CD8-positive, alpha-beta memory T cell (primary cell): ENCODE measurements at places on chromosomes 7 and 10. TPM values are rescaled to one million over a fixed set of nuclear protein-coding genes. Genes with fewer than 3 reads are reported as not detected.

DNA sequence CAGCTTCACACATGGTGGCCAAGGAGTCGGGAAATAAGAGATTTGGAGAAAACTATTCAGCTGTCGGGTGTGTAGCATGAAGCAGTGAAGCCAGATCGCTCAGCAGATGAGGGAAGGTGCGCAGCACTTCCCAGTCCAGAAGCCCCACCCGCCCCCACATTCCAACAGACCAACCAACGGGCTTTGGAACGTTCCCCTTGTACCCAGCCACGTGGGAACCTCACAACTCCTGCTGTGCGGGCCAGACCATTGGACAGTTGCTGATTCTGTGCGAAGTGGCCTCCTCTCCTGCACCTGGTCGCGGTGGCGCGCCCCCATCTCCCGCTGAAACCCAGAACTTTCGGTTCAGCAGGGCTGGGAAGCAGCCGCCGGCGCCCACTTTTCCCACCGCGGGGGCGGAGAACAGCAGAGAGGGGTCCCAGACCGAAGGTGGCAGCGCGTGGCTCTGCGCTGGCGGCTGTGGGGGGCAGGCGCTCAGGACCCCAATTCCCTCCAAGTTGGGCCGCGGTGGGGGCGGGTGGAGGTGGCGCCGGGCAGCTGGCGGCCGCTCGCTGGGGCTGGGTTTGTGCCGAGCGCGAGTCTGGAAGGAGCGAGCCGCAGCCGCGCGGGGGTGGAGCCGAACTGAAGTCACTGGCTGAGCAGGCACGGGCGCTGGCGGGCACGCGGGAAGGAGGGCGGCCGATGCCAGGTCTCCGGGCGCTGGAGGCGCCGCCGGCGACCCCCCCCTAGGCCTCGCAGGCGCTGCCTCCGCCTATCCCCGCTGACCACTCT lies 1301.5 kb upstream of the SORCS1 start:
- H3K27me3 ChIP-seq, result no peaks in the 10 kb centered on the region
- no peak for DNase-seq
- no peak overlapping the region for H3K4me3 ChIP-seq
- no peak overlapping the region for H3K27ac ChIP-seq
- H3K36me3 ChIP-seq, result no peaks in the 10 kb centered on the region

CALML5 gene
- total RNA-seq, result not detected

- no peak overlapping the region for H3K27ac ChIP-seq
- no peak overlapping the region for H3K4me3 ChIP-seq
- DNase-seq, result no peak
- peaks cover 6% of the 10 kb centered on the region for H3K4me1 ChIP-seq
- no peaks in the 10 kb centered on the region for H3K36me3 ChIP-seq
Measured at GRCh38 chr7:143000648-143001047, 26.3 kb downstream of the OR9A2 start.

GRCh38 chr7:32091608-32092210 lies 21.5 kb upstream of the PDE1C start:
- H3K36me3 ChIP-seq, result no peaks in the 10 kb centered on the region
- H3K4me1 ChIP-seq, result no peaks in the 10 kb centered on the region
- no peak overlapping the region for H3K27ac ChIP-seq
- H3K4me3 ChIP-seq, result no peak overlapping the region

SNCG gene
- not detected for total RNA-seq

DNA sequence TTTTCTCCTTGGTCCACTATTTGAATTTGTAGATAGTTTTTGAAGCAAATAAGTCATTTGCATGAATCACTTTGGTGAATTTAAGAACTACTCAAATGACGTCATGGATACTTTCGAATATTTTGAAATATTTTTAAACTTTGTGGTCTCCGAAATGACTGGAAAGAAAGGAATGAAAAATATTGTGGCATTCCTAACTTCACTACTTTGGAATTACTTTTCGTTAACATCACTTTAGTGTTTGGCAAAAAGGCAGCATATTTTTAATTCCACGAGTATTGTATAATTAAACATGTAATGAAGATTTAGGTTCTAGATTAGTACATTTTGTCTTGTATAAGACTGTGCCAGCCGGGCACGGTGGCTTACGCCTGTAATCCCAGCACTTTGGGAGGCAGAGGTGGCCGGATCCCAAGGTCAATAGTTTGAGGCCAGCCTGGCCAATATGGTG lies 35.3 kb upstream of the ZRANB1 start:
- H3K36me3 ChIP-seq, result no peaks in the 10 kb centered on the region
- H3K4me3 ChIP-seq, result no peak overlapping the region
- no peak for DNase-seq
- H3K27me3 ChIP-seq, result no peaks in the 10 kb centered on the region
- H3K4me1 ChIP-seq, result no peaks in the 10 kb centered on the region

GRID2IP gene
- 0.51 TPM for total RNA-seq

- H3K27ac ChIP-seq, result no peak overlapping the region
- H3K36me3 ChIP-seq, result no peaks in the 10 kb centered on the region
- no peak for DNase-seq
- no peaks in the 10 kb centered on the region for H3K4me1 ChIP-seq
- H3K27me3 ChIP-seq, result no peaks in the 10 kb centered on the region
- no peak overlapping the region for H3K4me3 ChIP-seq
Measured at GRCh38 chr10:131000743-131001142, 310.8 kb downstream of the TCERG1L start.

DNA sequence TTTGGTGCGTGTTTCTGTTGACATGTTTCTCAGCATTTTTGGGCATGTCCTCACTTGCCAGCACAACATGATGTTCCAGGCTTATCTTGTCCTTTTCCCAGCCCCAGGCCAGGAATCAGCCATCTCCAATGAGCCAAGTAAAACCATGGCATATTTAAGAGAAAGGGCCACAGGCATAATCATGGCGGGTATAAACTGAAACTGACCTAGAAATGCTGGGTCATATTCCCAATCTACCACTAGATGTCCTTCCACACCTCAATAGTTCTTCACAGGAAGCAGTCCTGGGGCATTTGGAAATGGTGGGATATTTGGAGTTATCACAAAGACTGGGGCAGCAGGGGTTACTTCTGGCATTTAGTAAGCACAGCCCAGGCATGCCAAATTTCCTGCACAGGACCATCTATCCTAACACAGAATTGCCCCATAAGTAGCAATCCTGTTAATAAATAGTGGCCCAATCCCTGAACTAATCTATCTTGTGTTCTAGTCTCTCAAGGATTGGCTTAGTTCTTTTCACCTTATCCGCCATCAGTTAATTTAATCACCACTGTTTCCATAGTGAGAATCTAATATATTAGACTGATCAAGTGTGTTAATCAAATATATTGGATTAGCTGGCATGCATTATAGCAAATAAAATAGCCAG lies 101.6 kb downstream of the NPSR1 start:
- DNase-seq, result no peak
- no peak overlapping the region for H3K27ac ChIP-seq
- no peaks in the 10 kb centered on the region for H3K36me3 ChIP-seq

DNA sequence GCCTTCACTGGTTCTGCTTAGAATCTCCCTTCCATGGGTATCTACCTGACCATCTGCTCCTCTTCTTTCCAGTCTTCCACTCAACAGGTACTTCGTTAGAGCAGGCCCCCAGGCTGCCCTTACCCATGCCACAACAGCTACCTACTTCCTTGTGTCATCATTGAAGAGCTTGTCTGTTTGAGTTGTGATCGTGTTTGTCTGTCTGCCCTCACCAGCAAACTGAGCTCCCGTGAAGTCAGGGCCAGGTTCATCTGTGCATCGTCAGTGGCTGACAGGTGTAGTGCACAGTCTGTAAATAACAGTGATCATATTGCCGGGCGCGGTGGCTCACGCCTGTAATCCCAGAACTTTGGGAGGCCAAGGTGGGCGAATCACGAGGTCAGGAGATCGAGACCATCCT lies 5.0 kb downstream of the NIPSNAP2 start:
- no peak for DNase-seq
- H3K4me1 ChIP-seq, result no peaks in the 10 kb centered on the region
- H3K27me3 ChIP-seq, result no peaks in the 10 kb centered on the region
- no peaks in the 10 kb centered on the region for H3K36me3 ChIP-seq

- no peak for DNase-seq
- H3K4me1 ChIP-seq, result no peaks in the 10 kb centered on the region
- no peak overlapping the region for H3K27ac ChIP-seq
- H3K36me3 ChIP-seq, result no peaks in the 10 kb centered on the region
- H3K27me3 ChIP-seq, result no peaks in the 10 kb centered on the region
Measured at GRCh38 chr7:2258661-2259365, 16.8 kb downstream of the NUDT1 start.

FGF8 gene
- not detected for total RNA-seq

RPEL1 gene
- not detected for total RNA-seq

DNA sequence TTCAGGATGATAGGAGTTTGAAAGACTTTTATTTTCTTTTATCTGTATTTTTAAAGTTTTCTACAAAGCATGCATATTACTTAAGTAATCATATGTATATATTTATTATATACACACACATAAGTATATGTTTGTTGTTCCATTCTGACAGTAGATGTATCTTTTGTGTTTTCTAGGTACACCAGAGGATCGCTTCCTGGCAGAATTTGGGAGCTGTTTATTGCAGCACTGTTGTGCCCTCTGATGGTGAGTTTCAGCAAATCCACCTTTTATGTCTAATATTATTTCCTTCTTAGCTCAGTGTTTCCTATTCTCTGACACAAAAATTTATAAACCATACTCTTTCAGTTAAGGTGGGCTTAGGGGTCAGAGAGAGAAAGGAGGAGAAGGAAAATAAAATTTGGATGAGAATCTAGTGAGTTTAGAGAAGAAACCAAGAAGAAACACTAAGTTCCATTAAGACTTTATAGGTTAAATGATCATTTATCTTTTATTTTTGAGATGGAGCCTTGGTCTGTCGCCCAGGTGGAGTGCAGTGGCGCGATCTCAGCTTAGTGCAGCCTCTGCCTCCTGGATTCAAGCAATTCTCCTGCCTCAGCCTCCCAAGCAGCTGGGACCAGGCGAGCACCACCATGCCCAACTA lies 59.2 kb upstream of the OIT3 start:
- DNase-seq, result peak; percentile 8
- no peak overlapping the region for H3K4me3 ChIP-seq
- no peak overlapping the region for H3K27ac ChIP-seq
- no peaks in the 10 kb centered on the region for H3K36me3 ChIP-seq

ZNF107 gene
- 14.2 TPM for total RNA-seq

- H3K27me3 ChIP-seq, result no peaks in the 10 kb centered on the region
- H3K4me1 ChIP-seq, result peaks cover 7% of the 10 kb centered on the region
- no peak overlapping the region for H3K27ac ChIP-seq
Measured at GRCh38 chr7:84191842-84192241, 2.7 kb downstream of the SEMA3A start.

MYO3A gene
- total RNA-seq, result not detected

DNA sequence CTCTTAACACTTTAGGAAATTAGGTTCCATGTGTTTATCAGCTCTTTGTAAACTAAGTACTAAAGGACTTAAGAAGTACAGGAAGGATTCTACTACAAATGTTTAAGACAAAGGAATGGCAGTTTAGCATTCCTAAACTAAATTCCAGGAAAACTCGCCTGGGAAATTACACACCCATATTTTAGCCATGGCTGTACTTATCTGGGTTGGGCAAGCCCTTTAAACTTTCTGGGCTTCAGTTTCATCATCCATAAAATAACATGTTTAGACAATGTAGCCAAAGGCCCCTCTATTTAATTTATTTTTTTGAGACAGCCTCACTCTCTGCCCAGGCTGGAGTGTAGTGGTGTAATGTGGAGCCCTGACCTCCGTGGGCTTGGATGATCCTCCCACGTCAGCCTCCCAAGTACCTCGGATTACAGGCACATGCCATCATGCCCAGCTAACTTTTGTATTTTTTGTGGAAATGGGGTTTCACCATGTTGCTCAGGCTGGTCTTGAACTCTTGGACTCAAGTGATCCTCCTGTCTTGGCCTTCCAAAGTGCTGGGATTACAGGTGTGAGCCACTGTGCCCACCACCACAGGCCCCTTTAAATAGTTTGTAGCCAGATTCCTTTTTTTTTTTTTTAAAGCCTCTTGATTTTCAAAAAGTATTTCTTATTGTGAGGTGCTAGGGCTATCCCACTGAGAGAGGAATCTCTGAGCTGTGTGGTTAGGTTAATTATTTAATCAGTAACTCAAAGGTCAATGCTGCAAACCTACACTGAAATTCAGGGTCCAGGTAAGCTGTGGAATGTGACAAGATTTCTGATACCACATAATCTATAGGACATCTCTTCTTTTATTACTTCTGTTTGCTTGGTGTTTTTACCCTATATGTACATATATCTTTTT lies 32.1 kb downstream of the TMEM60 start:
- H3K27ac ChIP-seq, result no peak overlapping the region
- DNase-seq, result no peak
- peaks cover 8% of the 10 kb centered on the region for H3K36me3 ChIP-seq
- H3K4me1 ChIP-seq, result no peaks in the 10 kb centered on the region
- H3K27me3 ChIP-seq, result no peaks in the 10 kb centered on the region
- no peak overlapping the region for H3K4me3 ChIP-seq

- no peaks in the 10 kb centered on the region for H3K4me1 ChIP-seq
- no peak overlapping the region for H3K27ac ChIP-seq
- no peaks in the 10 kb centered on the region for H3K36me3 ChIP-seq
Measured at GRCh38 chr7:157962458-157963306, 624.9 kb downstream of the PTPRN2 start.

DNA sequence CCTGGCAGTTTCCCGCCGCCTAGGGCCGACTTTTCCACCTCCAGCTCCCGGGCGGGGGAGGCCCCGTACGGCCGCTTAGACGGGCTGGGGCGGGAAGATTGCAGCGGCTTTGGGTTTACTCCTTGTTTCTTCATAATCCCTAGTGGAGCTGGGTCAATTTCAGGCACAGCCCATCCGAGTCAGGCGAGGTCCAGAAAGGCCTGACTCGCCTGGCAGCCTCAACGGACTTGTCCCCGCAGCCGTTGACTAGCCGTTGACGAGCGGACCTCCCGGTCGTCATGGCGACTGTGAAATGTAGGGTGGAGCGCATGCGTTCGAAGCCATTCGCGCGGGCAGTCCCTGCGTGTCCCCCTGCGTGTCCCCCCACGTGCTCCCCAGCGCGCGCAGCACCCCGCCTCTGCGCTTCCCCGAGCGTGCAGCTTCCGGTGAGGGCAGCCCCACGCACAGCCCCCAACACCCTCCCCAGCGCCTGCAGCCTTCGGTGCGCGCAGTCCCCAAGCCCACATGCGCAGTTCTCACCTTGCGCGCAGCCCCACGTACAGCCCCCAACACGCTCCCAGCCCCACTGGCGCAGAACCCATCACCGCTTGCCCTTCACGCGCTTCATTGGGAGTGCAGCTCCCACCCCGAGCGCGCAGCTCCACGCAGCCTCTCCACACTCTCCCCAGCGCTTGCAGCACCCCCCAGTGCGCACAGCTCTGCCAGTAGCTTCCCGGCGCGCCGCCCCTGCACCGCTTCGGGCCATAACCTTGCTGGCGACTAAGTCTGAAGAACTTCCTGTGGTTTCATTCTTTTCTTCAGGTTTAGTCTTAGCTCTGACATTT lies 67.8 kb downstream of the TBX20 start:
- no peak overlapping the region for H3K4me3 ChIP-seq
- no peaks in the 10 kb centered on the region for H3K27me3 ChIP-seq
- DNase-seq, result no peak
- no peak overlapping the region for H3K27ac ChIP-seq
- H3K4me1 ChIP-seq, result no peaks in the 10 kb centered on the region
- H3K36me3 ChIP-seq, result no peaks in the 10 kb centered on the region

FAM25A gene
- total RNA-seq, result not detected

GRCh38 chr7:84447636-84448293 lies 253.2 kb upstream of the SEMA3A start:
- H3K4me3 ChIP-seq, result no peak overlapping the region
- no peak overlapping the region for H3K27ac ChIP-seq
- H3K27me3 ChIP-seq, result no peaks in the 10 kb centered on the region
- no peaks in the 10 kb centered on the region for H3K36me3 ChIP-seq
- DNase-seq, result no peak
